Right ventricle myocardium inferior (tissue), 1 donor: ENCODE measurements at places on chromosomes 2 and 18.
A peak's percentile ranks its signal among the peaks of the same experiment; 100 is the strongest.

- peak; percentile 90 for DNase-seq
These were observed 160.4 kb downstream of the SMAD7 start for GRCh38 chr18:48790226-48790863.

DNA sequence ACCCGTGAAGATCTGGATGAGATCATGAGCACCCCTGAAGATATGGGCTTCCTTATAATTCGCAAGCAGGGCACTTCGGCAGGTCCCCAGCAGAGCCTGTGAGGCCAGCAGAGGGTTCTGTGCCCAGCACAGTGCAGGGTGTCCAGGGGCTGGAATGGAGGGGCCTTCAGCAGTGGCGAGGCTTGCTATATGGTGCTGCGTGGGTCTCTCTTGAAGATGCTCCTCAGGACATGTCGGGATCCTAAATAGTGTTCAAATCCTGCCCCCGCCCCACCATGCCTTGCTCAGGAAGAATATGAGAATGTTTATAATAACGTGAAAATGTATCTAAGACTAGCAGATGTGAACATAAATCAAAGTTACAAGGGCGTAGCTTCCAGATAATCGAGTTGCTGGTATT lies 60.3 kb upstream of the RBM44 start:
- no peak for DNase-seq

- DNase-seq = no peak
These were observed 52.7 kb upstream of the CTLA4 start for GRCh38 chr2:203814661-203815540.

DNA sequence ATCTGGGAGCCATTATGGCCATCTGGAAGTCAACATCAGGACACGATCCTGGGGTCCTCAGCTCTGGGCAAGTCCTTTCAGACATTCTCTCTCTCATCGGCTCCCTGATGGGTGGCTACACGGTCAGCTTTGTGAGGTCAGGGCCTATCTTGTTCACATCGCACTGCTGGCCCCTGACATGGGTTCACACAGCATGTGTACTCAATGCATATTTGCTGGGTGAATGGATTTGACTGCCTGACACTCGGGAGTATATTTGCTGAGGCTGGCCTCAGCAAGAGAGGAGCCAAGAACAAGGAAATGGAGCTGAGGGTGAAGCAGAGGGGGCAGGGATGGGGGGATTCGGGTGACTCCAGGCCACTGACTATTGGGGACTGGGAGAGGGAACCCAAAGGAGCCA lies 50.5 kb downstream of the SLC4A5 start:
- no peak for DNase-seq

DNA sequence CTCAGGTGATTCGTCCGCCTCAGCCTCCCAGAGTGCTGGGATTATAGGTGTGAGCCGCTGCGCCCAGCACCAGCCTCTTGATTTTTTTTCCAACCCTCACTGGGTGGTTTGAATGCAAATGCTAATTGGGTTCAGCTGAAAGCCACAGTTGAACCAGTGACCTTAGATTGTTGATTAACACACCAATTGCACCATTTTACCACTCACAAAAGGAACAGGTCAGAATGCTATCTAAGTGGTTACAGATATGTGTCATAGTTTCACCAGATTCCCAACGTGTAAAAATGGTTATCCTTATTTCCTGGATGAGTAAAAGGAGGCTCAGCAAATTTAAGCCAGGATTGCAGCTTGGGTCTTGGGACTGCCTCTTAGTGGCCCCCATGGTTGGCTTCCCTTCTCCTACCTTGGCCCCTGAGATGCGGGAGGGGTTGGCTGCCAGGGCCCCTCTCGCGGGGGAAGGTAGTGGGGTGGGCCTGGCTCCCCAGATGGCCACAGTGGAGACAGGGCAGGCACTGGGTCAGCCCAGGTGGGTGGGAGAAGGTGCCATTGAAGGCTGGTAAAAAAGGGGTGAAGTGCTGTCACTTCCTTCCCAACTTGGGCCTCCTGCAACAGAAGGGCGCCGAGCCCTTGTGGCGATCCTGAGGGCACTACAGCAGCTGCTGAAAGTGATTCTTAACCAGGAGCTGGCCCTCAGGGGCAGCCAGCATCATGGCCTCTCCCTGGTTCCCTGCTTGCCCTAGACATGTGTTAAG lies 164.9 kb upstream of the HAAO start:
- DNase-seq = no peak

GRCh38 chr2:231720292-231720986 lies 12.1 kb downstream of the PTMA start:
- DNase-seq = no peak

- peak; percentile 52 for DNase-seq
These were observed 182.5 kb downstream of the TNS1 start for GRCh38 chr2:217820091-217820819.

GRCh38 chr2:227545990-227546389 lies 52.7 kb upstream of the SCYGR2 start:
- no peak for DNase-seq

DNA sequence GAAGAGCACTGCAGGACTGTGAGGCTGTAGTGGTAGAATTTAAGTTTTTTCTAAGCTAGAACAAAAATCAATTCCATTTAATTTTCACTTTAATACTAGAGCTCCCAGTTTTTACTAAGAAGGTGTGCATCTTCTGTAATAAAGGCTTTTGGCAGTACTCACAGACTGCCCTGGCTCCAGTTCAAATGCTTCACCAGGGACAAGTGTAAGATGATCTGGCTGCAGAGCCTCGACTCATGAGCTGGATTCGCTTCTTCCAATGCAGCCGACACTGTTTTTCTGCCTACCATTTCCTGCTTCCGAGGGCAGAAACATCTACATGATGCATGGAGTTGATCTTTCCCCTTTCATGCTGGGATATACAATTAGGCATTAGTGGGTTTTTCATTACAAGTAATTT lies 87.0 kb downstream of the FARSB start:
- DNase-seq = no peak

DNA sequence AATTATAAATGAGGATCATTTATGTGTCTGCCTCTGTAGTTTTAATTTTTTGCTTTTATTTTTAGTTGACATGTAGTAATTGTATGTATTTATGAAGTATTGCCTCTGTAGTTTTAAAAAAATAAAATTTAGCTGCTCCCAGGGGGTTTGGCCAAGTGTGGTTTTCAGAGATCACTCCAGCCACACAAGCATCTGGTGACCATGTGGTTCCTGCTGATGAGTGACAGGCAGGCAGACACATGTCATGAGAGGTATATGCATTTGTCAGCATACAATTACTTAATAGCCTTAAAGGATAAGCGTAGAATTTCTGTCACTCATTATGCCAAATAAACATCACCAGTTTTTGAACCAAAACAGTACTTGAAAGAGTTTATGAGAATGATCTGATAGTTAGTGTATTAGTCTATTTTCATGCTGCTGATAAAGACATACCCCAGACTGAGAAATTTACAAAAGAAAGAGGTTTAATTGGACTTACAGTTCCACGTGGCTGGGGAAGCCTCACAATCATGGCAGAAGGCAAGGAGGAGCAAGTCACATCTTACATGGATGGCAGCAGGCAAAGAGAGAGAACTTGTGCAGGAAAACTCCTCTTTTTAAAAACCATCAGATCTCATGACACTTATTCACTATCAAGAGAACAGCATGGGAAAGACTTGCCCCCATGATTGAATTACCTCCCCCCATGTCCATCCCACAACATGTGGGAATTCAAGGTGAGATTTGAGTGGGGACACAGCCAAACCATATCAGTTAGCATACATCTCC lies 29.6 kb downstream of the MREG start:
- DNase-seq = no peak

GRCh38 chr2:48856657-48857056 lies 101.1 kb upstream of the LHCGR start:
- no peak for DNase-seq

GRCh38 chr2:27797841-27798240 lies 26.3 kb downstream of the MRPL33 start:
- no peak for DNase-seq

DNA sequence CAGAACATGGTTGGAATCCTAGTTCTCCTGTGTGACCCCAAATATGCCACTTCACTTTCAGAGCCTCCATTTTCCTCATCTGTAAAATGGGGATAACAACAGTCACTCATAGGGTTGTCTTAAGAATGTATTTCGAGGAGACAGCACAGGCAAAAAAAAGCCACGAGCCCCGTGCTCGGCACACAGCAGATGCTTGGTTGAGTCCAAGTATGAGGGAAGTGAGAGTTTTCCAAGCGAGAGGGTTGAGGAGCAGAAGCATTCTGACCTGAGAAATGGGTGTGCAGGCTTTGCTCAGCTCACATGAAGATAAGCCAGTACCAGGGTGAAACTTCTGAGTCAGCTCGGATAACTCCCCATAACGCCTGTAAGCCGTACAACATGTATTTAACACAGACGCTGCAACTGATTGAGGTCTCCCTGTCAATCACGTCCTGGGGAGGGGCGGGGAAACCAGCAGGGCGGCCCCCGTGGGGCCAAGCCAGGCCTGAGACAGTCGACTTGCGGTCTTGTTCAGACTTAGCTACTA lies 23.0 kb upstream of the ODC1 start:
- DNase-seq = no peak

DNA sequence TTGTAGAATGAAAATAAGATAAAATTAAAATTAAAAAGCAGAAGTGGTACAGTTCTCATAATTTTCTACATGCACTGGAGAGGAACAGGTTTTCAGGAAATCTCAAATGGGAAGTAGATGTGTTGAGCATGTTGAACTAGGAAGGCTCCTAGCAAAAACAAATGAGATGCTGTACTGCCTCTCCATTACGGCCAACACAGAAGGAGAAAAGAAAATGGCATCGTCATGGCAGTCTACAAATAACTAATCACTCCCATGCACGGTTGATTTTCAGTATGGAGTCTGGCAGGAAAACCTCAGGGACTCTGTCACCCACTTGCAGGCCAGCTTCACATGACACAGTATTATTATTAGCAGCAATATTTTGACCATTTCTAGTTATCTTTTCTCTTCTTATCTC lies 278.7 kb downstream of the NRXN1 start:
- DNase-seq = no peak

- DNase-seq = no peak
These were observed 161.7 kb downstream of the FHOD3 start for GRCh38 chr18:36459203-36459602.

DNA sequence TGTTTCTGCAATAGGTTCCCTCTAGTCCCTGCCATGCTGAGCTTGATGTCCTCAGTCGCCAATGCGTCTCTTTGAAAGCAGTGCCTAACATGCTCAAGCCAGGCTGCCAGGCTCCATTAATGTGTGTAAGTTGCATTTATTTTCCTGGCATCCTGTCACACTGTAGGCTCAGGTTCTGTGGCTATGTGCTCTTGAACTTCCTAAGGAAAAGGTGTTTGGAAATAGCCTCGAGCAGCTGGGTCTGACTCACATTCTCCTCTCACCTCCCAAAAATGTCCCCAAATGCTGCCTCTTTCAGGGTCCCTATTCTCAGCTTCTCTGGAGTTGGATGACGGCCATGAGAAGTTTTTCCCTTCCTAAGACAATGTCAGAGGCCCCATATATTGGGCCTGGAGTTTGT lies 58.0 kb upstream of the SLC14A2 start:
- DNase-seq = no peak

DNA sequence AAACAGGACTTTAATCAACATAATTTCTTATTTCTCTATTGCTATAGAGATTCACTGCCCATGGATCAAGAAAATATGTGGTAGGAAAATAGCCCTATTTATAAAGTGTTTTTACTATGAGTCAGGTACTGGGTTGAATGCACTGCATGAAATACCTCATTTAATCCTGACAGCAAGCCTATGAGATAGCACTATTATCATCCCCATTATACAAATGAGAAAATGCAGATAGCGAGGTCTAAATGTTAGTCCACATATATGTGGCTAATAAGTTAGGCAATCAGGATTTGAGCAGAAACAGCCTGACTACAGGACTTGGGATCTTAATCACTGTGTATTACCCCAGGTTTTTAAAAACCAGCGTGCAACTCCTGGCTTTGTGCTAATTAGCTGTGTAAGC lies 8.5 kb upstream of the LYPD1 start:
- DNase-seq = no peak

DNA sequence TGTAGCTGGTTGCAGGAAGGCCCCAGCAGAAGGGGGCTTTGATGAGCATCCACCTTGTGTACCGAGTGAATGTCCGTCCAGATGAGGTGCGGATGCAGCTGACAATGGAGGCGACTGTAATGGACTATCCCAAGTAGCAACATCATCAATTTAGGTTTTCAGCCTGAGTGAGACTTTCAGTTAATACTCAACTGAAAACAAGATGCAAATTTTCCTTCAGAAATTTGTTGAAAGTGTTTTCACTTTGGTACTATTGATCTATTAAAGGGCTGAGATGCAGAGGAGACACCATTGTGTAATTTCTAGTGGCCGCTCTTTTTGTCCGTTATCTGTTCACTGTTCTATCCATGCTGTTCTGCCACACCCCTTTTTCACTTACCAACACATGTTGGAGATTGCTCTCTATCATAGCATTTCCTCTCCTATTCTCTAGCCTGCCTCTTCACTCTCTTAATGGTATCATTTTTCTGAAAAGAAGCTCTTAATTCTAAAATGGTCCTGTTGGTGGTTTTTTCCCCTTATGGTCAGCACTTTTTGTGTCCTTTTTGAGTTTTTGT lies 12.0 kb upstream of the CASP8 start:
- DNase-seq = no peak

DNA sequence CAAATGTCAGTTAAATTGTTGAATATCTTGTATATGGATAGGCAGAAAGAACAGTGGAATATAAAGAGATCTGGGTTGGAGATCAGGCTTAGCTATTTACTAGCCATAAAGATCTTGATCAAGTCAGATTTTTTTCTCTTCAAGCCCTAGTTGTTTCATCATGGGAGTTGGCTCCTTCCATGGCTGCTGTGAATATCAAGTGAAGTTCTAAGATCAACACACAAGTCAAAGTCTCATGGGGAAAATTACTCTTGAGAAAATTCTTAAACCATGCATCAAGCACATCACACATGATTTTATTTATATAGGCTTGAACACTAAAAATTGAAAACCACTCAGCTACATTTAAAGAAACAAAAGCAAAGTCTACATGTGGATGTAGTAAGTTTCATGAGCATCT lies 79.8 kb downstream of the C1D start:
- DNase-seq = no peak

DNA sequence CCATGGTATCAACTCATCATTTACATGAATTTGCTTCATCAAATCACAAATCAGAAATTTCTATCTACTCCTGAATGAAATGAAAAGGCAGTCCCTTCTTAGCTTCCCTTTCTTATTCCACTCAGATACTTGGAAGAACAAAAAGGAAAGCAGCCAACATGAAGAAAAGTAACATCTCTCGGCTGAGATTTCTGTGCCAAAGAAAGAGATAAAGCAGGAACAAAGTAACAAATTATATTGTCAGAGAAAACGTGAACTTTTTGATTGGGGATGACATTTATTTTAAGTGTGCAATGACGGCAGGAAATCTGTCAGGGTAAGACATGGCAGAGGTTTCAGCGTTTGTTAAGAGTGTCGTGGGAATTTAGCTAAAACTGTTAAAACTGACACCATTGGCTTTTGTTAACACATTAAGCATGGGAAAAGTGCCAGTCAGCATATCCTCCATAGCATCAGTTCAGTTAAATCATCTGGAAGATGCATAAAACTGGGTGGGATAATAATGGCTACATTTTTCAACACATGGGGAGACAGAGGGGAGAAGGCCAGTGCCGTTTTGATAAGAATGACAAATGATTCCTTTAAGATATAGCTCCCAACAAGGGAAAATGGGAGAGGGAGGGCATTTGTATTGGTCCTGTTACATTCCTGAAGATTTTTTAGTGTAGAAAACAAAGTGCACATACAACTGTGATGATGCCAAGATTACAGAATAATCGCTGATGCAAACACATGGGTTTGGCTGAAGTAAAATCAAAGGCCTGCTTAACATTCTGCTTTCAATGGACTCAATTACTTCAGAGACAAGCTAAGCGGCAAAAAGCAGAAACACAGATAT lies 211.6 kb downstream of the ZNF521 start:
- DNase-seq = no peak
